Spleen (tissue), 13 donors: ENCODE measurements at places on chromosomes 1 and 21. TPM values are rescaled to one million over a fixed set of nuclear protein-coding genes. Genes with fewer than 3 reads are reported as not detected.

GRCh38 chr1:101382135-101382534 is 145.3 kb downstream of the S1PR1 start:
- H3K27me3 ChIP-seq: no peaks in the 10 kb centered on the region
- H3K4me3 ChIP-seq: no peak overlapping the region
- no peak overlapping the region for H3K27ac ChIP-seq
- no peaks in the 10 kb centered on the region for H3K36me3 ChIP-seq
- peaks cover 9% of the 10 kb centered on the region for H3K4me1 ChIP-seq
- no peak for DNase-seq

- no peak overlapping the region for H3K4me3 ChIP-seq
- no peaks in the 10 kb centered on the region for H3K36me3 ChIP-seq
- DNase-seq: no peak
- peak overlapping the region; percentile 91 for H3K27ac ChIP-seq
- H3K27me3 ChIP-seq: no peaks in the 10 kb centered on the region
Measured at GRCh38 chr1:39205781-39206464, 1.4 kb downstream of the MACF1 start.

DNA sequence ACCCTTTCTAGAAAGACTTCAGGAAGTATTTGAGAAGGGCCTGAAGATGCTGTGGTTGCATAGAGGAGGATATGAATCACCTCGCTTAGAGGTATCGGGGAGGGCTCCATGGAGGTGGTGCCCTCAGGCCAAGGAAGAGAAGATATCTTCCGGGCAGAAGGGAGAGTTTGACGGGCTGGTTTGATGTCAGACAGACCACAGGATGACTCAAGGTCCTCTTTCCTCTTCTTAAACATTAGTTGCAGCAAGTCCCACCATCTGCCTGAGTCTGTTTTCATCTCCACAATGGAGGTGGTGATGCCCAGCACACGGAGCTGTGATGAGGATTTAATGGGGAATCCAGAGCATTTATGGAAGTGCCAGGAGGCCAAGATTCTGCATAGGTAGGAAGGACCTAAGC is 25.1 kb upstream of the RUNX3 start:
- no peaks in the 10 kb centered on the region for H3K36me3 ChIP-seq
- H3K4me1 ChIP-seq: peaks cover 64% of the 10 kb centered on the region
- no peaks in the 10 kb centered on the region for H3K27me3 ChIP-seq
- H3K4me3 ChIP-seq: no peak overlapping the region
- H3K27ac ChIP-seq: peak overlapping the region; percentile 36
- peak; percentile 32 for DNase-seq

DNA sequence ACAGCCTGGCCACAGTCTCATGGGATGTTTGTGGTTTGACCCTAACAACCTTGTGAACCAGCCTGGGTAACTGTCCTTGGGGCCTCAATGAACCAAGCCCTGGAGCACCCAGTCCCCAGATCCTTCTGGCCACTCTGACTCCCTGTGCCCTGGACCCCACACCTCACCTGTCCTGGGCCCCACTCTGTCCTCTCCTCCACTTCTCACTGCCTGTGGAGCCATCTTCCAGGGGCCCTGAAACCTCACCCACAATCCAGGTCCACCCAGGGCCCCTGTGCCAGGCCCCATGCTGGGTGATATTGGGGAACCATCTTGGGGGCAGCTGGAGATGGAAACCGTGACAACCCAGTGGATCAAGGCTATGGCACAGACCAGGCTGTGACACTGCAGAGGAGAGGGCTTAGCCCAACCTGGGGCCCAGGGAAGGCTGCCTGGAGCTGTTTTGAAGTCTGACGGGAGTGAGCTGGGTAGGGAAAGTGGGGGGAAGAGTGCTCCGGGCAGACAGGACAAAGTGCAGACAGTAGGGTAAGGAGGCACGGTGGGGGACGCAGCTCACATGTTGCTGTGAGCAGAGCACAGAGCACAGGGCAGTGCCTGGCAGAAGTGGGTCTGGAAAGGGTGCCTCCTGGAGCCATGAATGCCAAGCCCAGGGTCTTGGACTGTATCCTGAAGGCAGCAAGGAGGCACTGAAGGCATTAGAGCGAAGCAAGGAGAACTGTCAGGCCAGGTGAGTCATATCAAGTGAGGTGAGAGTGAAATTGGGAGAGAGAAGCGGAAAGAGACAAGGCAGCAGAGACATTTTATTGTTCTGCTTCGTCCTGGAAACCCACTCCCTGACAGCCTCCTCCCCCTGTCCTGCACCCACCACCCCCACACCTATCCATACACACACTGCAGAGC is 12.1 kb upstream of the LRP8 start:
- H3K4me3 ChIP-seq: no peak overlapping the region
- no peaks in the 10 kb centered on the region for H3K27me3 ChIP-seq
- peaks cover under 1% of the 10 kb centered on the region for H3K4me1 ChIP-seq
- peak; percentile 51 for DNase-seq
- no peak overlapping the region for H3K27ac ChIP-seq

- no peaks in the 10 kb centered on the region for H3K27me3 ChIP-seq
- no peak overlapping the region for H3K4me3 ChIP-seq
- H3K27ac ChIP-seq: no peak overlapping the region
- no peak for DNase-seq
- H3K4me1 ChIP-seq: no peaks in the 10 kb centered on the region
- no peaks in the 10 kb centered on the region for H3K36me3 ChIP-seq
Measured at GRCh38 chr1:102241431-102242338, 245.0 kb upstream of the OLFM3 start.

GRCh38 chr1:59927213-59927612 is 640 bp upstream of the CYP2J2 start:
- no peak for DNase-seq
- peaks cover 13% of the 10 kb centered on the region for H3K4me1 ChIP-seq

DNA sequence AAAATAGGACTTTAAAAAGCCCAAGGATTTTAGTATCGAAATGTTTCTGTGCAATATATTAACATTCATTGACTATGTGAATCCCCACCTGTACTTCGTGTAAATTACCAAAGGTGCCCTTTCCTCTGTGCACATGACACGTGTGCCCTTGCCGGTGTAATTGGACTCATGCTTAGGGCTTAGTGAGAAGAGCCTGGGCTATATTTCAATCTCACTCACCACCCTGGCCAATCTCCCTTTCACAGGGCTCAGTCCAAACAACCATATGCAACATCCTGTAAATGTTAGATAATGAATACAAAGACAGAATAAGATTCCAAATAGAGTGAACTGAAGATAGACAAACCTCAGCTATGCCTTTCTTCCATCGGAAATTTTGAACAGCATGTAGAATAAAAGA is 564.3 kb downstream of the USP25 start:
- H3K4me1 ChIP-seq: no peaks in the 10 kb centered on the region
- no peaks in the 10 kb centered on the region for H3K27me3 ChIP-seq
- no peaks in the 10 kb centered on the region for H3K36me3 ChIP-seq
- no peak overlapping the region for H3K27ac ChIP-seq
- no peak overlapping the region for H3K4me3 ChIP-seq

GRCh38 chr1:149986486-149987296 is 23.8 kb downstream of the OTUD7B start:
- no peak overlapping the region for H3K4me3 ChIP-seq
- peaks cover 46% of the 10 kb centered on the region for H3K27me3 ChIP-seq
- no peaks in the 10 kb centered on the region for H3K36me3 ChIP-seq
- no peak overlapping the region for H3K27ac ChIP-seq
- no peaks in the 10 kb centered on the region for H3K4me1 ChIP-seq
- DNase-seq: no peak

- H3K27ac ChIP-seq: no peak overlapping the region
- peaks cover 100% of the 10 kb centered on the region for H3K27me3 ChIP-seq
- DNase-seq: no peak
- H3K36me3 ChIP-seq: no peaks in the 10 kb centered on the region
- no peak overlapping the region for H3K4me3 ChIP-seq
Measured at GRCh38 chr1:9203511-9203982, 31.0 kb upstream of the H6PD start.

DNA sequence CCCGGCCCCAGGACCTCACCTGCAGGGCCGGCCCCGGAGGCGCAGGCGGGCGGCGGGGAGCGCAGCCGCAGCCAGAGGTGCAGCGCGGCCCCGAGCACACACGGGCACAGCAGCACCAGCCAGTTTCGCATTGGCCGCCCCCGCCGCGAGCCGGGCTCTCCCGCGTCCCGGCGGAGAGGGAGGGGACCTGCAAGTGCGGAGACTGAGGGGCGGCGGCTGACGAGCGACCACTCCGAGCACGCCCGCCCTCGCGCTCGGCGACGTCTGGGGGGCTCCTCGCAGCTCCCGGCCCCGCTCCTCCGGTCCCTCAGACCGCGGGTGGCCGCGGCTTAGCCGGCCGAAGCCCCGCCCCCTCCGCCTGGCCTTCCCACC is at the start of gene B3GALNT2:
B3GALNT2 (minus strand) TSS at position 331 of the 372 bp plus-strand sequence; CDS start at position 131, 200 bp downstream.
- no peaks in the 10 kb centered on the region for H3K36me3 ChIP-seq
- H3K4me3 ChIP-seq: peak within 1 kb of the TSS; percentile 73
- H3K27ac ChIP-seq: peak within 1 kb of the TSS; percentile 97
- DNase-seq: no peak
- H3K4me1 ChIP-seq: peaks cover 19% of the 10 kb centered on the region
- H3K27me3 ChIP-seq: no peaks in the 10 kb centered on the region

GRCh38 chr1:39392851-39393573 is 98.4 kb upstream of the BMP8A start:
- peaks cover 70% of the 10 kb centered on the region for H3K4me1 ChIP-seq
- H3K27ac ChIP-seq: peak overlapping the region; percentile 58
- peaks cover 47% of the 10 kb centered on the region for H3K36me3 ChIP-seq
- no peak overlapping the region for H3K4me3 ChIP-seq
- DNase-seq: no peak

GRCh38 chr1:94094469-94095111 is 26.4 kb downstream of the ABCA4 start:
- no peaks in the 10 kb centered on the region for H3K36me3 ChIP-seq
- DNase-seq: no peak
- peak overlapping the region; percentile 58 for H3K27ac ChIP-seq
- H3K4me3 ChIP-seq: no peak overlapping the region

DNA sequence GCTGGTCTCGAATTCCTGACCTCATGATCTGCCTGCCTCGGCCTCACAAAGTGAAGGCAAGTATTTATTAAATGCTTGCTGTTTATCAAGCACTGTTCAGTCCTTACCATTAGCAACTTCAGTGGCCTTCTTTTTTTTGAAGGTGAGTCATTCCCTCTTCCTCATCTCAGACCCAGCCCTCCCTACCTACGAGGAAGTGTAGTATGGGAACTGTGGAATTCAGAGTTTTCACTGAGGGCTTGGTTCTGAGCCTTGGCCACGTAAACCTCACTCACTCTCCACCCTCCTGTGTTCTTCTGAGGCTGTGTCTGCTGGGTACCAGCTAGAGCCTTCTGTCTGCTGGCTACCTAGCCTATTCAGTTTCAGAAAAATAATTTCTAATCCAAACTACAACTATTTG is 218.3 kb upstream of the SGIP1 start:
- H3K27ac ChIP-seq: no peak overlapping the region
- no peaks in the 10 kb centered on the region for H3K4me1 ChIP-seq
- no peaks in the 10 kb centered on the region for H3K27me3 ChIP-seq
- no peak for DNase-seq

DNA sequence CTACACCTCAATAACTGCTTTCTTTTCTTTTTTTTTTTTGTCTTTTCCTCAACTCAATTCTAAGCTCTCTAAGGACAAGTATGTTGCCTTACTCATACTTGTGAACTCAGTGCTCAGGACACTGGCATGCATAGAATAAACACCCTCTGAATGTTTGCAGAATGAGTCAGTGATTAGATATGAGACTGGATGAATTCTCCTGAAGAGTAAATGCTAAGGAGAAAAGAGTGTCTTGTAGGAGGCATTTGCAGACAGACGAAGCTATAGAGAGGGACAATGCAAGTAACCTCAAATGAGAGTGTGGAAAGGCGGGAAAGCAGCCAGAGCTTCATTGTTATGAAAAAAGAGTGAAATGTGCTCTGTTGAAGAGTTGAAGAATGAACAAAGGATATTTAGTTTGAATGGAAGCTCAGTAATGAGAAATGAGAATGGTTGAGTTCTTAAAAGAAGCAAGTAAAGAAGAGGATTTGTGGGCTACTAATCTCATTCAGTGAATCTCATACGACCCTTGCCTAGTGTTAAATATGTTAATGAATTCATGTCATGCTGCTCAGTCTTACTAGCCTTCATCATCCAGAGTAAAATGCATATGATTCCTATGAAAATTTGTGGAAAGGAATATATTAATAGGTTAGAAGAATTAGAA is 166.1 kb upstream of the DPYD start:
- no peaks in the 10 kb centered on the region for H3K36me3 ChIP-seq
- DNase-seq: no peak
- no peaks in the 10 kb centered on the region for H3K4me1 ChIP-seq

GRCh38 chr1:59039551-59039950 is 255.7 kb upstream of the JUN start:
- H3K36me3 ChIP-seq: no peaks in the 10 kb centered on the region
- H3K27me3 ChIP-seq: no peaks in the 10 kb centered on the region
- DNase-seq: no peak
- H3K27ac ChIP-seq: no peak overlapping the region

GRCh38 chr1:6675941-6676340 is 25.7 kb downstream of the DNAJC11 start:
- DNase-seq: no peak
- H3K27ac ChIP-seq: no peak overlapping the region
- no peaks in the 10 kb centered on the region for H3K27me3 ChIP-seq

DNA sequence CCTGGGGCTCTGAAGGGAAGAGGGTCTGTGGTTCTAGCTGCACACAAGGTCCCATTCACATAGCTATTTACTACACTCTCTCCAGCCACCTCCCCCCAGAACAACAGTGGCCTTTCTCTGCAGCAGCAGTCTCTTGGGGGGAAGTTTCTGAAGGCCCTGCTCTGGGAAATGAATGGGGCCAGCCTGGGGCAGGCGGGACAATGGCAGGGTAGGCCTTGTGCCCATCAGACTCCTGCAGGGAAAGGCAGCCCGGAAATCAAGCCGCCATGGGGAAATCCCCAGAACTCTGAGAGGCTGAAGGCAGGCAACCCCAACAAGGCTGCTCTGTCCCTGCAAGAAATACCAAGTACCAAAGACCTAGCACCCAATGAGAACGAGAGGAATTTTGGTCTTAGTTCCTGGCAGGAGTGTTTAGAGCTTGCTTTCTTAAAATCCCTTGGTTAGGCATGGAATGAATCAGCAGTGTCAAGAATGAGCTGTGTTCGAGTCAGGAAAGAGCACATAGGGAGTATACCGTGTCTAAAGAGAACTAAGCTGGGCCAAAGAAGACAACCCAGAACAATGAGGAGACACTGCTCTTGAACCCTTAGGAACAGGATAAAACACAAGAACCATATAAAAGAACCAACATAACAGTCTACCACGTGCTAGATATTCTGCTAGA is 11.3 kb downstream of the ARHGEF11 start:
- no peak overlapping the region for H3K27ac ChIP-seq
- no peaks in the 10 kb centered on the region for H3K27me3 ChIP-seq
- no peak for DNase-seq
- no peak overlapping the region for H3K4me3 ChIP-seq
- no peaks in the 10 kb centered on the region for H3K4me1 ChIP-seq

The KANK4 gene
- 0.79 TPM for total RNA-seq

The TTLL10 gene
- 0.17 TPM for total RNA-seq

The FLG2 gene
- 0.07 TPM for total RNA-seq

The PTPRC gene
- total RNA-seq: 716 TPM

The TMEM52 gene
- 1.8 TPM for total RNA-seq

The CATSPER4 gene
- not detected for total RNA-seq

The LAMC2 gene
- total RNA-seq: 0.13 TPM

The RSPH1 gene
- 0.25 TPM for total RNA-seq

The CFAP107 gene
- total RNA-seq: not detected

The SYCP1 gene
- not detected for total RNA-seq
